Cardiac fibroblast (primary cell): ENCODE measurements at places on chromosomes 16 and 17.

GRCh38 chr17:37796076-37796475 is 51.2 kb upstream of the HNF1B start:
- no peak for DNase-seq

GRCh38 chr16:56357765-56358322 is 67.5 kb downstream of the AMFR start:
- DNase-seq = no peak

DNA sequence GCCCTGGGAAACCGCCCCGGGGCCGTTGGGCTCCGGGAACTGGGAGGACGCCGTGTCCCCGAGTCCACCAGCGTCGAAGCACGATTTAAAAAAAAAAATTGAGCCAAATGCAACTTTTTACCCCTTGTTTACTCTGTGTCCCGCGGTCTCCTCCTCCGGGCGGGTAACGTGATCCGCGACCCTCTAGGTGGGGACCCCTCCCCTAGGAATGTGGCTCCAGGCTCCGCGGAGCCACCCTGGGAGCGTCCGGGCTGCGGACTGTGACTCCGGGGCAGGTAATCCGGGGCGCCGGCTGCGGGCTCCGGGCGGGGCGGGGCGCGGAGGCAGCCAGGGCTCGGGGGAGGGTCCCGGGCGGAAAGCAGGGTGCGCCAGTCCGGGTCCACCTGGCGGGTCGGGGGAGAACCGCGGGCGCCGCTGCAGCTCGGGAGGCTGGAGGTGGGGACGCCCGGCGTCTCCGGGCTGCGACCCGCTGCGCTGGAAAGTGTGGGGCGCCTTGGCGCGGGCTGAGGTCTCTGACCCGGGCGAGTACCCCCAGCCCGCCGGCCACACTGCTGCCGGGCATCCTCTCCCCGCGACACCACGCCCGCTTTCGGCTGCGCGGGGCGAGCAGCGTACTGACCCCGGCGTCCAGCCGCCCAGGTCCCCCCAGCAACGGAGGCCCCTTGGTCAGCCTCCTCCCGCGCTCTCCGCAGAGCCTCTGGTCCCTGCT is 852 bp upstream of the HELZ start:
- no peak for DNase-seq

DNA sequence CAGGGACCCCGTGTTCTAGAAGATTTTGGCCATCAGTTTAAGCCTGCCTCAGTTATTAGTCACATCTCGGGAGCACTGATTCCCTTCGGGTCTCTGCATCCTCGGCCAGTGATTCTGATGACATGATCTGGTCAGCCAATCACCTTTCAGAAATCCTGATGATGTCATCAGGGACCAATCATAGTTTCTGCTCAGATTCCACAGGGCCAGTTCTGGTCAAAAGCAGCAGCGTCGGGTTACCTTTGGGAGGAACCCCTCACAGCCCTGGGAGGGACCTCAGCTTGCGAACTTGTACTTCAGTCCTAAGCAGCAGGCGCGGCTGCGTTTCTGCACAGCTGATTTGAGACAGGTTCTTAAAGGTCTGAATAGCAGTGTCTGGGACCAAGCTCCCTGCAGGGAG is 13.9 kb downstream of the KDM8 start:
- peak; percentile 86 for DNase-seq

GRCh38 chr17:39627712-39628516 is 1.2 kb downstream of the PPP1R1B start:
- DNase-seq = no peak
